ENCODE measurements at places on chromosomes 7 and 10.

DNA sequence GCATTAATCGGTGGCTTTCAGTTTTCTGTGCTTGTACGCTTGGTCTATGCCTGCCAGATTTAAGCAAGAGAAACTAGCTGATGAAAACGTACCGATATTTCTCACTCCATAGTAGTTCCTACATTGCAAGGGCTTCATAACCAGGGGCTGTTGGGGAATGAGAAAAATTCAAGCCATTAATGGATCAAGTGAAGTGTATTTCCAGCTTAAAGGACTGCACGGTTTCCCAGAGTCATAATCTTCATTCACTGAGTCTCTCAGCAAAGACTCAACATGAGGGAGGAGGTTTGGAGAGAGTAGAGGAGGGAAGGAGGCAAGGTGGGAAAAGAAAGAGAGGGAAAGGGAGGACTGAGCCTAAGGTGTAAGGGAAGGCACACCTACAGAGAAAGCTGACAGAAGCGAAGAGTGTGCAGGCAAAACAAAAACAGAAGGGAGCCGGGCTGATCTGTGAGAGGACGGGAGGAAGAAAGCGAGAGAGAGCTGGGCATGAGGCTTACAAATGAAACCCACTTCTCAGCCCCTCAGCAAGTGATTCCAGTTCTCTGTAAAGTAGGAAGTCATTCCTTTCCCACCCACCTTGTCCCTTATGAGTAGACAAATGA is 625 bp downstream of the GIMAP2 start:
- DNase-seq, result no peak

DNA sequence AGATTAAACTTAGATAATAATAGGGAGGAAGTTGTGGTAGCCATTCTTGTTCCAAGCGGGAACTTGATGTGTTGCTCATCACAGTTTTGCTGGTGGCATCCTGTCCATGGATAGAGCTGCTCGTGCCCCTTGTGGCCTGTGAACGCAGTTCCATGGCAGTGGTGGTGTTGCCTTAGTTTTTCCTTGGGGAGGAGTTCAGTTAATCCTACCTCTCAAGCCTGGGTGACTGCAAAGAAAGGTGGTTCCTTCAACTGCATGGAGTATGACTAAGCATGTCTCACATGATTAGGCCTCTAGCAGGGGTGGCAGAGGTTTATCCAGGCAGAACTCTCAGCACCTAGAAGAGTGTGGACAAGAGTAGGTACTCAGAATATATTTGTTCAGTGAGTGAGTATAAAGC is 99.7 kb downstream of the MAPK8 start:
- no peak for DNase-seq

GRCh38 chr10:70753841-70754621 is 31.1 kb downstream of the TBATA start:
- DNase-seq, result no peak

GRCh38 chr10:3027866-3028265 is 39.5 kb upstream of the PFKP start:
- DNase-seq, result no peak

DNA sequence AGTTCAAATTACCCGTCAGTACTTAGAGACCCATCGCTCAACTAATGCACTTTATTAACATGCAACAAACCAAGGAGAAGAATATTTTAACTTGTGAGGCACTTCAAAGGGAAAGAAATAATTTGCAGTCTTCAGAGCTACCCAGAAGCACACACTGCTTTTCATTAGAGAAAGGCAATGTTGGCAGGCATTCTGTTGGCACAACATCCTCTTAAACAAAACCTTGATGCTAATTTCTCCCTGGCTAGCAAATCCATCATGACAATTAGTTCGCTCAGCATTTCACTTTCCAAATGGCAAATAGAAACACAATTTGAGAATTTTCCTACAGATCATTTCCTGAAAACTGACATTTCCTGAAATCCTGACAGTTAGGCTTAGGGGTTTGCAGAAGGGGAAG is 155.6 kb upstream of the FAM13C start:
- DNase-seq, result no peak

GRCh38 chr7:138328215-138328614 is 131.8 kb upstream of the TRIM24 start:
- DNase-seq, result no peak

DNA sequence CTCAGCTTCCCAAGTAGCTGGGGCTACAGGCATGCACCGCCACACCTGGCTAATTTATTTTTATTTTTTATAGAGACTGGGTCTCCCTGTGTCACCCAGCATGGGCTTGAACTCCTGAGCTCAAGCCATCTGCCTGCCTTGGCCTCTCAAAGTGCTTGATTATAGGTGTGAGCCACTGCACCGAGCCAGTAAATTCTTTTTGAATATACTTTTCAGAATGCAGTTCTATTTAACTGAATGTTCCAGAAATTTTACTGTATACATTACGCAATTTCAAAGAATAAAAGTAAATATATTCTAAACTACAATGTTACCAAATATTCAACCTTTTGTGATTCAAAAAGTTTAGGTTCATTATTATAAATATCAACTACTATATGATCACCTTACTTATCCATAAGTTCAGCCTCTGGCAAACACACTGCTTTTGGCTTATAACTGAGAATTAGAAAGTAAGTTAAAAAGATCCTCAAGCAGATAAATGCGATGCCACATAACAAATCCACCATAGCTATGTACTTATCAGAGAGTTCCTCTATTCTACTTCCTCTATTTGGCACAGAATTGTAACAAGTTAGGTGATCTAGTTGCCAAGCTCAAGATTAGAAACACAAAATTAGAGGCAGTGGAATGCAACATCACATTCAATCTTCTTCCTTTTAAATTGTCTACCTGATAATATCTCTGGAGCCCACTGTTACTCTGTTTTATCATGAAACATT is 118.2 kb downstream of the ANK3 start:
- no peak for DNase-seq

DNA sequence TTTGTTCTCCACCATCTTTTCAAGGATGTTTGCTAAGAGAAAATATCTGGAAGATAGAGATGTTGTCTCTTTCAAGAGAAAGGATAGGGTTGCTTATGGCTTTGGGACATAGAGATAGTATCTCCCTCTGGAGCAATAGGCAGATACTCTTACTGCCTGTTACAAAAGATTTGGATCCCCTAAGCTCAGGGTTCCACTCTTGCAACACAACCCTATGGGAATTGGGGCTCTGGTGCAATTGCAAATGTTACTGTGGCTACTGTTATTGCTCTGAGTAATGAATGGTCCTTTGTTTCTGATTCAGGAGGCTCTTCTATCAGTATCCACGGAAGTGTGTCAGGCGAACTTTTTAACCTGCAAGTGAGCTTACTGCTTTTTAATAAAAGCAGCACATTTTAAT is 88.8 kb downstream of the GPR85 start:
- no peak for DNase-seq

DNA sequence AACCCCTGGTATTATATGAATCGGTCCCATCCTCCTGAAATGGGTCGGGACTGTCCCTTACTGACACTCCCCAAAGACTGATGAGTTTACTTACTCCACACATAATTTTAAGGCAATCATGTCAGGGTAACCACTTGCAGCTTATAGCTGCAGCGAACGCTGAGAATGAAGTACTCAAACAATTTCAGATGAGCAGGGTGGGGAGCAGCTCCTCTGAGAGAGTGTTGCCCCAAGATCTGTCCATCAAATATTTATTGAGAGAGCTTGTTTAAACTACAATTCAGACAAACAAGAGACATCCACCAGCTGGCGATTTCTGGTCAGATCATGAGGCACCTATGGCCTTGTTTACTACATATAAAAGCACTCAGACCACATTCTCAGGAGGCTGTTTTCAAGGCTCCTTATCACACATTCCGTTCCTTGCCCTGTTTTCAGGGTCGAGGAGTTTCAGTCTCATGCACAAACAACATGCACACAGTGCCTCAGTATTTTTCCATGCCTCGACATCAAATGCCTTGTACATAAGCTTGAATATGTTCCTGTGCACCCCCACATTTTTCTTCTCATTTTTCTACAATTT is 80.1 kb downstream of the THSD7A start:
- DNase-seq, result no peak

DNA sequence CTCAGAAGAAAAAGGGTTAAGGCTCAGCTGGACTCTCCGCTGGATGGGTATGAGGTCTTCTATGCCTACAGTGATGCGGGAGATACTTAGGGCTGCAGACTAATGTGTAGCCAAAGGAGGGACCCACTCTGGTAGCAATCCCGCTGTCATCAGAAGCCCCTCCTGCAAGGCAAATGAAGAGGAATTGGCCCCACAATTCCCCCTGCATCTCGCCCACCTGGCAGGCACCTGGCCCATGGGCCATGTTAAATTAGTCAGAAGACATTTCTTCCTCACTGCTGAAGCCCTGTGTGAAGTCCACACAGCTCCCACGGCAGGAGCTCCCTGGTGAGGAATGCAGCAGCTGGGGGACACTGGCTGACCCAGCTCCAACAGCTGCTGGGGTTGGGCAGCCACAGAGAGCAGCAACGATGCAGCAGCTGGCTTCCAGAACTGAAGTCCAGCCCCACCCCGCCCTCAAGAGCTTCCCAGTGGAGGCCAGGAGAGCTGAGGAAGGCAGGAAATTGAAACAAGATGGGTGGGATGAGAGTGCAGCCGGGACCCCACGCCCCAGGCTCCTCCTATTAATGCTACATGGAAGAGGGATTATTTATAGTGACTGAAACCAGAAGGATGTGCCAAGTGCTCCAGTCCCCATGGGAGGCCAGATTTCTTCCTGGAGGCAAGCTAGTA is 5.5 kb downstream of the VSTM4 start:
- DNase-seq, result no peak

GRCh38 chr7:14552060-14552459 is 350.5 kb downstream of the DGKB start:
- DNase-seq, result no peak

GRCh38 chr7:101066833-101067177 is 18.5 kb upstream of the TRIM56 start:
- no peak for DNase-seq

Data from stimulated activated CD4-positive, alpha-beta T cell treated with anti-CD3 and anti-CD28 coated beads, Interleukin-1b, Interleukin-23, amount 100 ng/mL, for 48 hours (primary cell).